ENCODE measurements at places on chromosomes 12 and 14.
A peak's percentile ranks its signal among the peaks of the same experiment; 100 is the strongest.

DNA sequence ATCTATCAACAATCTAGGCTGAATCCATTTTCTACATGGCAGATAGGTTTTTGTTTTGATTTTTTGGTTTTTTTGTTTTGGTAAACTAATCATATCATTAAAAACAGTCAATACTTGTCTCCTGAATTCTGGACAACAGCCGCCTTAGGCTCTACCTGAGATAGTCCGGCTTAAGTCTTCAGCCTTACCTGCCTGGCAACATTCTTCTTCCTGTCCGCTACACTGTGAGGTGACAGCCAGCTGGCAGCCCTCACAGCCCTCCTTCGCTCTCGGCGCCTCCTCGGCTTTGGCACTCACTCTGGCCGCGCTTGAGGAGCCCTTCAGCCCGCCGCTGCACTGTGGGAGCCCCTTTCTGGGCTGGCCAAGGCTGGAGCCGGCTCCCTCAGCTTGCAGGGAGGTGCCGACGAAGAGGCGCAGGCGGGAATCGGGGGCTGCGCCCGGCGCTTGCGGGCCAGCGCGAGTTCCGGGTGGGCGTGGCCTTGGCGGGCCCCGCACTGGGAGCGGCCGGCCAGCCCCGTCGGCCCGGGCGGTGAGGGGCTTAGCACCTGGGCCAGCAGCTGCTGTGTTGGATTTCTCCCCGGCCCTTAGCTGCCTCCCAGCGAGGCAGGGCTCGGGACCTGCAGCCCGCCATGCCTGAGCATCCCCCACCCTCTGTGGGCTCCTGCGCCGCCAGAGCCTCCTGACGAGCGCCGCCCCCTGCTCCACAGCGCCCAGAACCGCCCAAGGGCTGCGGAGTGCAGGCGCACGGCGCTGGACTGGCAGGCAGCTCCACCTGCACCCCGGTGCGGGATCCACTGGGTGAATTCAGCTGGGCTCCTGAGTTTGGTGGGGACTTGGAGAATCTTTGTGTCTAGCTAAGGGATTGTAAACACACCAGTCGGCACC lies 49.0 kb downstream of the MDGA2 start:
- no peak for DNase-seq

DNA sequence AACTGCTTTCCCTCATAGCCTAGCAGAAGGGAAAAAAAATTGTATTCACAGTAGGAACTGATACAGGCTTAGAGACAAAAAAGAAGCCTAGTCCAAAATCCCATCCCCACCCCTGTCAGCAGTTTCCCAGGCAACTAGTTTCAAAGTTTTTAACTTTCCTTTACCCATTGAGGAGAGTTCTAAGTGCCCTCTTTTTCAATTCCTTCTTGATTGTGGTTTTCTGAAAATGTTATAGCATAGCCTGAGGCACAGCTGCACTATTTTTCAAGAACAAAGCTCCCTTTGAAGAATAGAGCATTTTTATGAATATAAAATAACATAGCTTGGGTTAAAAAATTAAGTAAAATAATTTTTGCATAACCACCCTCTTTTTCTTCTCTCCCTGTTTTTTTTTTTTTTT lies 81.6 kb downstream of the IPO8 start:
- DNase-seq = no peak

DNA sequence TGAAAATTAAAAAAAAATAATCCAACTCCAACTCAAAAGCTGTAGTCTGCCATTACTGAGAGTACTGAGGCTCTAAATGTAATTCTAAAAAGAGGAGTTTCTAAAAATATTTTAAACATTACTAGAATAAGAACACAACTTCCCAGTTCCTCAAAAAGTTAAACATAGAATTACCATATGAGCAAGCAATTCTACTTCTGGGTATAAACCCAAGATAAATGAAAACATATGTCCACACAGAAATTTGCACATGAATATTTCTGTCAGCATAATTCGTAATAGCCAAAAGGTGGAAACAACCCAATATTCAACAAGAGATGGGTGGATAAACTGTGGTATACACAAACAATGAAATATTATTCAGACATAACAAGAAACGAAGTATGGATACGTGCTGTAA lies 15.0 kb upstream of the NR2C1 start:
- DNase-seq = no peak

DNA sequence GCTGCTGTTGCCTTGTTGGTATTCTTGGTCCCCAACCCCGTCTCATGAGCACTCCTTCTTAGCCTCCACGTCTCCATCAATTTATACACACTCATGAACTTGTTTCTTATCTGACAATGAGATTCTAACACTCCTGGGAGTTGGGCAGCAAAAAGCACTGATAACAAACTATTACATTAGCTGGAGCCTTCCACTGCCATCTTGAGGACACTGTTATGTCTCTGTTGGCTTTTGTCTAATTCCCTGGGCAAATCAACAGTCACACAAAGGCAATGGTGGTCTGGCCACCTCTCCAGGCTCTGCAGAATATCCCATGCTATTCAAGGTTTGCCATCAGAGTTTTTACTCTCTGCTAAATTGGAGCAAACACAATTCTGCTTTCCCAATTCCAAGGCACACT lies 117.8 kb upstream of the COCH start:
- DNase-seq = no peak

DNA sequence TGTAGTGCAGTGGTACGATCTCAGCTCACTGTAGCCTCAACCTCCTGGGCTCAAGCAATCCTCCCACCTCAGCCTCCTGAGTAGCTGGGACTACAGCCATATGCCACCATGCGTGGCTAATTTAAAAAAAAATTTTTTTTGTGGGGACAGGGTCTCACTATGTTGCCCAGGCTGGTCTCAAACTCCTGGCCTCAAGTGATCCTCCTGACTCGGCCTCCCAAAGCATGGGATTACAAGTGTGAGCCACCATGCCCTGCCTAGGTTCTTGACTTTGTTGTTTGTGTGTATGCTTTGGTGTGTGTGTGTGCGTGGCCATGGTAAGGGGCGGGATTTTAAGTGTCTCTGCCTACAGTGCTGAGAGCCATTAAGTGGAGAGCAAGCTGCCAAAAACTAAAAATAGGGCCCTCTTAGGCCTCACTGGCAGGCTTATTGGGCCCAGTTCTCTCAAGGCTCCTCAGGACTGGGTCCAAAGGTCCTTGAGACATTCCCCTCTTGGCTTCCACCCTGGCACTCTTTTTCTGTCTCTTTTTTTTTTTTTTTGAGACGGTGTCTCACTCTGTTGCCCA lies 5.1 kb downstream of the COX14 start:
- DNase-seq = no peak

DNA sequence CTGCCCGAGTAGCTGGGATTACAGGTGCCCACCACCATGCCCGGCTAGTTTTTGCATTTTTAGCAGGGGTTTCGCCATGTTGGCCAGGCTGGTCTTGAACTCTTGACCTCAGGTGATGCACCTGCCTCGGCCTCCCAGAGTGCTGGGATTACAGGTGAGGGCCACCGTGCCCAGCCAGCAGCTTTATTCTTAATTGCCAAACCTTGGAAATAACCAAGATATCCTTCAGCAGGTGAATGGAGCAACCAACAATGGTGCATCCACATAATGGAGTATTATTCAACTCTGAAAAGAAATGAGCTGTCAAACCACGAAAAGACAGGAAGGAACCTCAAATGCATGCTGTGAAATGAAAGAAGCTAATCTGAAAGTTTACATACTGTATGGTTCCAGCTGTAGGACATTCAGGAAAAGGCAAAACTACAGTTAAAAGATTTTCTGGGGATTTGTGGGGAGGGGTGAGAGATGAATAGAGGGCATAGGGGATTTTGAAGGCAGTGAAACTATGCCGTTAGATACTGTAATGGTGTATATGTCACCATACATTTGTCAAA lies 118.8 kb upstream of the CCND2 start:
- DNase-seq = no peak

DNA sequence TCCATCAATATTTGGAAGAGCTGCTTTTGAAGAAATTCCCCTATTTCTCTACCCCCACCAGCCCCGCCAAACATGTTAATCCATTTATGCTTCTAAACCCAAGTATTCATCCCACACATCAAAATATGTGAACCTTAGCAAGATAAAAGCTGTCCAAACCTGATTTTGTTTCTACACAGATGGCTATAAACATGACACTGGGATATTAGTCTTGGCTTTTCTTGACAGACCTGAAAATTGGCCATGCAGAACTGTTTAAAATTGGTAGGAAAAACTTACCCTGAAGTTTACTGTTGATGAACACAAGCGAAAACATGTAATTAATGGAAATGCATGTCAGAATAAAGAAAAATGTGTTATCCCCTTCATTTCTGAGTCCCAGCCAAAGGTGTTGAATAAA lies 370.0 kb downstream of the EGLN3 start:
- no peak for DNase-seq

- DNase-seq = no peak
Observed at GRCh38 chr12:14988035-14988434, 15.2 kb downstream of the PDE6H start.

GRCh38 chr14:103393676-103394626 lies 8.7 kb downstream of the MARK3 start:
- DNase-seq = no peak

DNA sequence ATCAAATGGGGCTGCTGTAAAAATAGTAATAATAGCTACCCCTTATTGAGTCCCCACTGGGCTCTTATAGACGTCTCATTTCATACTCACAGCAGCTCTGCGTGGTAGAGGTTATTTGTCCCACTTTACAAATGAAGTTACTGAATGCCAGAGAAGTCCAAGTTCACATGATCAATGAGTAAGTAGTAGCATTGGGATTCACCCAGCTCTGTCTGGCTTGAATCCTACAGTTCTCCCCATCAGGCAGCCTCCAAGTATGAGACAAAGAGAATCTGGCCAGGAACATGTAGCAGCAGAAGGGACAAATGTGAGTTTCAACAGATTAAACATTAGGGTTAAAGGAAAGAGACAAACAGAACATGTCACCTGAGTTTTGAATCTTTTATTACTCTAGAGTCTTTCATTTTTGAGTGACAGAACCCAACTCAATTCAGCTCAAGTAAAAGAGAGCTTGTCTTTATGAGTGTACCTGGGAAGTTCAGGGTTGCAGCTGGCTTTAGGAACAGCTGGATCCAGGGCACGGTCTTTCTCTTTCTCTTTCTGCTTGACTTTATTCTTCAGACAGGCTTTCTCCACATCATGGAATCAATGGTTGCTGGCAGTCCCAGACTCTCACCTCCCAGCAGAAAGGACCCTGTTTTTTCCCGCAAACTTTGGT lies 64.1 kb upstream of the JDP2 start:
- no peak for DNase-seq

DNA sequence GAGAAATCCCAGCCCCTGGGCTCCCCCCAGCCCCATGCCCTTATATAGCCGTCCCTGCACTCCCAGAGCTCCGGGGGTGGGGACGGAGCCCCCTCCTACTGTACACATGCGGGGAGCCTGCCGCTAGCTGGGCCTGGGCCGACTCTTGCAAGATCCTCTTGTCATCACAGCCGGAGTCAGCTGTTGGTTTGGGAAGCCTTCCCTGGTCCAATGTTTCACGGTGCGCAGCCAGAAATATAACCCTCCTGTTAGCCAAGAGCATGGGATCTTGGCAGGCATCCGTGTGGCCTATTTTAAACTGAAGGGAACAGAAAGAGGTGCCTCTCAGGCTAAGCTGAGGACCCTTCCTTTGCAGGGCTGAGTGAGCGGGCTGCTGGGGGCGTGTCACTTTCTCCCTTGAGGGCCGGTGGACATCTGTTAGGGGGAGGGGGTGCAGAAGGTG lies 175.3 kb downstream of the TSPAN9 start:
- no peak for DNase-seq

- DNase-seq = no peak
Observed at GRCh38 chr12:121575952-121576625, 4.7 kb downstream of the KDM2B start.

- peak; percentile 12 for DNase-seq
Observed at GRCh38 chr12:122123051-122123760, 44.6 kb downstream of the MLXIP start.

DNA sequence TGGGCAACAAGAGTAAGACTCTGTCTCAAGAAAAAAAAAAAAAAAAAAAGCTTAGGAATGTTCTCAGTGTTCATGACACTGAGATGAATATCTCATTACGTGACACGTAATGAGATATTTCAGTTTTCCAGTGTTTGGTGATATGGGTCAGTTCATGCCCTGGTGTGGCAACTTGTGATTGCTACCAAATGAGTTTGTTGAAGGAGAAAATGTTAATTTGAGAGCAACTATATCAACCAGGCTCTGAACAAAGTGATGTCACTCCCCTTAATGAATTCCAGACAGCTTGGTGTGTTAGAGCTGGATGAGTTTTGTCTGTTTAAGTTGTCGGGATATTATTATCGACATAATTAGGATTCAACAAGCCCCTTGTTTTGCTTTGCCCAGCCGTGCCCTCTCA lies 211.7 kb downstream of the DPF3 start:
- DNase-seq = no peak

GRCh38 chr12:113152835-113153814 lies 3.6 kb downstream of the CFAP73 start:
- peak; percentile 82 for DNase-seq

- DNase-seq = no peak
Observed at GRCh38 chr14:85234156-85235025, 295.6 kb upstream of the FLRT2 start.

DNA sequence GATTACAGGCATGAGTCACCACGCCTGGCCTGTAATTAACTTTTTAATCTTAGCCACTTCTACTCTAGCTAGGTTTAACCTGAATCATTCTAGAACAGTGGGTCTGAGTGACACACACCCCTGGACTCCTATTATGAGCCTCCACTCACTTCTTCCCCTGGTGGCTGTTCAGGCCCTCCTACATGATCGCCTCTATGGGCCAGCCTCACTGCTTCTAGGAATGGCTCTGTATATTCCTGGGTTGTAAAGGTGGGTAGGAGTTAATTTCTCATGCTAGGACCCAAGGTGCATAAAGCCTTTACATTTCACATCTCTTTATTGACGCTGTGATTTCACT lies 8.0 kb upstream of the RNU6-8 start:
- no peak for DNase-seq

DNA sequence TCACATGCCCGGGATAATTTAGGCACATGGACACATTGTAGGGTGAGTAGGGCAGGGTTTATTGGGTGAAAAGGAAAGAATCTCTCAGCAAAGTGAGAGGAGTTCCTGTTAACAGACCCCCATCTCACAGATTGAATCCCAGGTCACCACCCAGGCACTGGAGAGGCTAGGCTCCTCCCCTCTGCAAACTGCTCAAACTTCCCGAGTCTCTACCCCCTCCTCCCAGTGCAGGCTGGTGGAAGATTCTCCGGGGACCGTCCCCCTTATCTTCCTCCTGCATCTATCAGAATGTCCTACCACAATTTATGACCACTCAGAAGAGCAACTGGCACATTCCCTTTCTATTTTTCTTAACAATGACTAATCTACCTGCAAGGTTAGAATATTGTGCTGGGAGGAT lies 126.0 kb downstream of the NTF3 start:
- DNase-seq = no peak

DNA sequence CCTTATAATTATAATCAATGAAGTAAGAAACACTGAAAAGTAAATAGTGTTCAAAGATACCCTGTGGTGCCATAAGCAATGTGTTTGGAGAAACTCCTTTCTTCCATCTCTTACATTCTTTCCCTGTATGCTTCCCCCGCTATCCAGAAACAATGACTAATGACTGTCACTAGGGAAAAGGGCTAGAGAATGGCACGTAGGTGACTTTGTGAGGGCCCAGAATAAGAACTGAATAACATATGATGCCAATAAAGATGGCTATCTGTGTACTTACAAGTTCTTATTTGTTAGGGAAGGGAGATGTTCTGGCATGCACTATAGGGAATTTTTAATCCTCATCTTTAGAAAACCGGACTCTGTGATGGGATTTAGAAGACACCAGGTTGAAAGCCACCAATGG lies 4.7 kb upstream of the KRT7 start:
- no peak for DNase-seq
